ENCODE measurements at places on chromosomes 13 and 19. TPM values are rescaled to one million over a fixed set of nuclear protein-coding genes. Genes with fewer than 3 reads are reported as not detected.

DNA sequence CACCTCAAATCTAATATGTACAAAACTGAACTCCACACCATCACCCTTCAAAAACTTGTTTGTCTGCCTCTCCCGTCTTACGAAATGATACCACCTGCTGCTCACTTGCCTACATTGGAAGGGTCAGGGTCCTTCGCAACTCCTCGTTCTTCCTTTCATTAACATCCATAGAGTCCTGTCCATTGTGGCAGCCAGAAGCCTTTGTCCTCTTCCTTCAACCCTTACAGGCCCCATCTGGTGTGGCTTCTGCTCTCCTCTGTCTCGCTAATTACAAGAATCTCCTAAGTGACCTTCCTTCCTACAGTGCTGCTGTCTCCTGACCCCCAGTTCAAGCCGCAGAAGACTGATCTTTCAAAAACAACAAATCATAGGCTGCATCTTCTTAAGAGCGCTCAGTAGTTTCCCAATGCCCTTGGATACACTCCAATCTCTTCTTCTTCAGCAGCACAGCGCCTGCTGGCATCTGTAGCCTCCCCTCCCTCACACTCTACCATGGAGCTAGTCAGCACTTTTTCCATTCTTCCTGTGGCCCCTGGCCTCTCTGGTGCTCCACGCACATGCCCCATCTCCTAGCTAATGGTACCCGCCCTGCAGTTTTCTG, 382.7 kb downstream of the LIG4 start:
- no peak overlapping the region for H3K4me3 ChIP-seq
- no peaks in the 10 kb centered on the region for H3K36me3 ChIP-seq
- no peak overlapping the region for H3K27ac ChIP-seq

- no peak overlapping the region for H3K27ac ChIP-seq
- no peak for DNase-seq
- H3K27me3 ChIP-seq: no peaks in the 10 kb centered on the region
- H3K4me3 ChIP-seq: no peak overlapping the region
- no peaks in the 10 kb centered on the region for H3K4me1 ChIP-seq
- H3K36me3 ChIP-seq: no peaks in the 10 kb centered on the region
These were observed 91.3 kb downstream of the IER2 start for GRCh38 chr19:13241231-13242104.

Gene C13orf42
- total RNA-seq: not detected

- H3K27me3 ChIP-seq: no peaks in the 10 kb centered on the region
- H3K27ac ChIP-seq: no peak overlapping the region
- no peak for DNase-seq
- H3K36me3 ChIP-seq: no peaks in the 10 kb centered on the region
- H3K4me3 ChIP-seq: no peak overlapping the region
These were observed 62.7 kb downstream of the SLITRK1 start for GRCh38 chr13:83819611-83820010.

- no peak for DNase-seq
- no peaks in the 10 kb centered on the region for H3K27me3 ChIP-seq
- no peak overlapping the region for H3K27ac ChIP-seq
- H3K4me3 ChIP-seq: no peak overlapping the region
- no peaks in the 10 kb centered on the region for H3K4me1 ChIP-seq
- H3K36me3 ChIP-seq: no peaks in the 10 kb centered on the region
These were observed 60.4 kb downstream of the SLITRK6 start for GRCh38 chr13:85738696-85739320.

Measured in psoas muscle (tissue), 8 donors.